Urinary bladder (tissue), 4 donors: ENCODE measurements at places on chromosomes 3 and 15. TPM values are rescaled to one million over a fixed set of nuclear protein-coding genes. Genes with fewer than 3 reads are reported as not detected.
A peak's percentile ranks its signal among the peaks of the same experiment; 100 is the strongest.

Gene ACAN
- 5.0 TPM for total RNA-seq

Gene CCR3
- not detected for total RNA-seq

GRCh38 chr3:58398669-58399333 lies 34.8 kb downstream of the PDHB start:
- no peak for DNase-seq

DNA sequence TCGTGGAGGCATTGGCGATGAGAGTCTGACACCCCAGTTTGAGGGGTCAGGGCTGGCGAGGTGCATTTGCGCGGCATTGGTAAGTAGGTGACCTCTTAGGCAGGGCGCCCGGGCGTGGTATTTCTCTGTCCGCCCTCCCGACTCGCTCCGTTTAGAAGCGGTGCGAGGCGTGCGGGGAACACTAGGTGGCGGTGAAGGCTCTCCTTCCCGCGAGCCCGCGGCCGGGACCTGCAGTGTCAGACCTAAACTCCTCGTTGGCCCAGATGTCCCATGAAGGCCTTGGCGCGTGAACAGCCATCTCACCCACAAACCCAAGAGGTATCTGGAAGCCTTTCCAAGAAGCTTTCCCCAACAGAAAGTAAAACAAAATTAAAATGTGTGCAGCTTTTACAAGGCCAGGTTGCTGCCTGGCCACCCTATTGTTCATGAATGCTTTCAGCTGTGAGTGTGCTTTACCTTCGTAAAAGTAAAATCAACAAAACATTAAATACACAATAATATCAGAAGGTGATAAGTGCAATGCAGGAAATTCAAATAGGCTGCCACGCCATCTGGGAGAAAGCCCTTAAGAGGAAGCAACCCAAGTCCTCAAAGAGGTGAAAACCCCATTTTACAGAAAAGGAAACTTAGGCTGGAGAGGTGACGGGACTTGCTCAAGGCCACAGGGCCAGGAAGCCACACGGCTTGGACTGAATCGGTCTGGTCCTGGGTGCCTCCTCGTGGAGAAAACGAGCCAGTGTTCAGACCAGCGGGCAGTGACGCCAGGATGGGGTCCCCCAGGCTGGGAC lies 120.3 kb downstream of the ETFA start:
- DNase-seq, result peak; percentile 45

DNA sequence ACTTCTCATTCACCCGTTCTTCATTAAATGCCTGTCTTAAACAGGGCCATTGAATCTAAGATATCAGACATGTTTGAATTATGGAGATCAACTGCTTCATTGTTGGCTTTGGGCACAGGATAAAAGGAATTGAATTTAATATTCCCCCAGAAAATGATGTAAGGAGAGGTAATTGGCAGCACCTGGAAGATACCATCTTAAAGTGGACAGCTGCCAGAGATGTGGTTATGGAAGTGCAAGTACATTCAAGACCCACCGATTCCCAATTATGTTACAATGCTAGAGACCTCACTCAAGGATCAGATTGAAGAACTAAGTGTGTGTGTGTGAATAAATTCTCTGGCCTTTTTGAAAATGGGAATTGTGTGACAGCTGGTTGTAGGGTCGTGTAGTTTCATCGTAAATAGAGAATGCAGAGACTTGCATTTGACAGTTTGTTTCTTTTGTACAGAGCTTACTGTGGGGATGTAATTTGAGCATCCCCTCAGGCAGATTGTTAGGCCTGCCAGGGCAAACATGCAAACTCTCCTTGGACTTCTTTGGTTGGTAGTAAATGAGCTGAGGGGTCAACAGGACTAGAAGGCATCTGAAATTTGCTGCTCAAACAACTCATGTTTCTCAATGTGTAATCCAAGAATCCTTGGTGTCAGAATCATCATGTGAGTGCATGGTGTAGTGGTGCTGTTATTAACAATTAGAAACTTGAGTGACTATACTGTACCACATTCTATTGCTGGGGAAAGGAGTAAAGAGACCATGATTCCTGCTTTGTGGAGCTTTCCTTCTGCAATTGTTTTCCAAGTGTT lies 359.2 kb upstream of the THRB start:
- DNase-seq, result no peak

DNA sequence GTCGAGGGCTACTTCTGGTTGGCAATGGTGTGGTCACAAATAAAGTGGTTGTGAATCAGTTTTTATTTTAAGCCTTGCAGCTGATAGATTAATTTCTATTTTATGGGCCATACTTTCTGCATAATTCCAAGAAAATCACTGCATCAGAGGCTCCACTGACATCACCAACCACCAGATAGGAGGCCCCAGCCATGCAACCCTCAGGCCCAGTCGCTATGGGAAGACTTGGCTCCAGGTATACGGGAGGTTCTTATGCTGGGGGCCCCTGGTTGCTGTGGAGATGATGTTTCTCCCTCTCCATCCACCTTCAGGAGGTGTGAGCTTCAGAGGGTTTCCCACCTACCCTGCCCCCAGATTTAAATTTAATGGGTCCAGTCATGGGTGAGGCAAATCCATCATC lies 57.4 kb downstream of the ISG20 start:
- DNase-seq, result no peak
